ENCODE measurements at places on chromosomes 5 and 9. TPM values are rescaled to one million over a fixed set of nuclear protein-coding genes. Genes with fewer than 3 reads are reported as not detected.

The TMEM171 gene
- total RNA-seq, result 0.25 TPM

The C9orf50 gene
- not detected for total RNA-seq

The SUSD3 gene
- 8.1 TPM for total RNA-seq

The PCDHGB1 gene
- total RNA-seq, result 1.1 TPM

The CDC20B gene
- total RNA-seq, result not detected

The UBE2QL1 gene
- 3.4 TPM for total RNA-seq

The HTR4 gene
- 1.2 TPM for total RNA-seq

The AJM1 gene
- 1.6 TPM for total RNA-seq

The OTP gene
- total RNA-seq, result not detected

The CATSPER3 gene
- not detected for total RNA-seq

The CCL28 gene
- 17.3 TPM for total RNA-seq

The CFAP90 gene
- total RNA-seq, result not detected

The SAPCD2 gene
- total RNA-seq, result 5.7 TPM

The TNFSF15 gene
- not detected for total RNA-seq

The PCDHGB2 gene
- total RNA-seq, result 4.0 TPM

The ENHO gene
- 0.91 TPM for total RNA-seq

The PTGES gene
- total RNA-seq, result 14.4 TPM
